Hematopoietic multipotent progenitor cell treated with erythropoietin and hydrocortisone succinate and interleukin-3 and kit ligand, for 8 days (in vitro differentiated cells): ENCODE measurements at places on chromosomes 13 and 19.

GRCh38 chr13:48592688-48593049 is 59.8 kb upstream of the RCBTB2 start:
- no peak for DNase-seq

DNA sequence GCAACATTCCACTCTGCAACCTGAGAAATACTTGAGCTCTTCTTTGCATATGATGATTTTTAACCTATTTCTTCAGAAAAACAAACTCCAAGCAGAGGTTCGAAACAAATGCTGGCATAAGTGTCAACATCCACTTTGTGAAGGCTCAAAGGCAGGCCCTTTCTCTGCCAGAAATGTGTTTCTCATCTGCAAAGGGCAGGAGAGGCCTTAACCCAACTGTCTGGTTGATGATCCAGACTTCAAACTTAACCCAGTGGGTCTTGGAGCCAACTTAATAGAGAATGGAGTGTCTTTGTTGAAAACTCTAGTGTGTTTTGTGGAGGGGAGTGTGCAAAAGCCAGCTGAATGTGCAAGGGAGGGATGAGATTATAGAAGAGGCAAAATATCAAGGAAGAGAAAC is 28.3 kb upstream of the ZNF507 start:
- no peak for DNase-seq

DNA sequence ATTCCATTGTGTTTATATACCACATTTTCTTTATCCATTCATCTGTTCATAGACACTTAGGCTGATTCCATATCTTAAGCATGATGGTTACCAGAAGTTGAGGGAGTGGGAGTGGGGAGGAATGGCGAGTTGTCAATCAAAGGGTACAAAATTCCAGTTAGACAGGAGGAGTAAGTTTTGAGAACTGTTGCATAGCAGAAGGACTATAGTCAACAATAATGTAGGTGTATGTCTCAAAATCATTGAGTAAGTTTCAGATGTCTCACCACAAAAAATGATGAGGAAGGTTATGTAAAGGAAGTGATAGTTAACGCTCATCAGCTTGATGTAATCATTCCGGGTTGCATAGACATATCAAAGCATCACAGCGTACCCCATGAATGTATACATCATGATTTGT is 4.6 kb upstream of the UBL3 start:
- DNase-seq = no peak

DNA sequence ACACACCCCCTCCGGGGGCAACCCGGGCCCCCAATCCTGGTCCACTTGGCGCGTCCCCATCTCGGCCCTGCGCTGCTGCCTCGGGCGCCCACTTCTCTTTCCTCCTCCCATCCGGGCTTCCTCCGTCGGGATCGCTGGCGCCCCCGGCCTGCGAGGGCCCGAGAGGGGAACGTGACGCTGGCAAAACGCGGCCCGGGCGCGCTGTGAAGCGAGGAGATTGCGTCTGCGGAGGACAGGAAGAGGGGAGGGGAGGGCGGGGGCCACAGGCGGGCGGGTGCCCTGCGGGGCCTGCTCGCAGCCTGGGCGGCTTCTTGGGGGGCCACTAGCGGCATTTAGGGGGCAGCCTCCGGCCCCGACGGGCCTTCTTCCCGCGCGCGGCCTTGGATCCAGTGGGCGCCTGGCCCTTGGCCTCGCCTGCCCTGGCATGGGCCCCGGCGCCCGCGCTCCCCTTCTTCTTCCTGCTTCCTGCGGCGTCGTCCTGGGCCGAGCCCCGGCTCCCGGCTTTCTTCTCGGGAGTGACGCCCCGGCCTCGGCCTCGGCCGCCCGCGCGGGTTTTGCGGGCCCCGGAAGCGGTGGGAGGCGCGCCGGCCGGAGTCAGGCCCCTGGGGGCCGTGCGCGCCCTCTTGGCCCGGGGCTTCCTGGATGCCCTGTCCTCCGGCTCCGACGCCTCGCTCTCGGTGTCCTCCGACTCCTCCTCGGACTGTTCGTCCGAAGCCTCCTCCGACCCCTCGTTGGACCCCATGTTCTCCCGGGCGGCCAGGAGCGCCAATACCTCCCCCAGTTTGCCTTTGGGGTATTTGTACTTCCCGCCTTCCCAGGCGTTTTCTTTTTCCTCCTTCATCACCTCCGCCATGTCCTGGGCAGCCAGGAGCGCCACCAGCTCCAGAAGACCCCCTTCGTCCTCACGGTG is 2.2 kb downstream of the PNMA8B start:
- no peak for DNase-seq

DNA sequence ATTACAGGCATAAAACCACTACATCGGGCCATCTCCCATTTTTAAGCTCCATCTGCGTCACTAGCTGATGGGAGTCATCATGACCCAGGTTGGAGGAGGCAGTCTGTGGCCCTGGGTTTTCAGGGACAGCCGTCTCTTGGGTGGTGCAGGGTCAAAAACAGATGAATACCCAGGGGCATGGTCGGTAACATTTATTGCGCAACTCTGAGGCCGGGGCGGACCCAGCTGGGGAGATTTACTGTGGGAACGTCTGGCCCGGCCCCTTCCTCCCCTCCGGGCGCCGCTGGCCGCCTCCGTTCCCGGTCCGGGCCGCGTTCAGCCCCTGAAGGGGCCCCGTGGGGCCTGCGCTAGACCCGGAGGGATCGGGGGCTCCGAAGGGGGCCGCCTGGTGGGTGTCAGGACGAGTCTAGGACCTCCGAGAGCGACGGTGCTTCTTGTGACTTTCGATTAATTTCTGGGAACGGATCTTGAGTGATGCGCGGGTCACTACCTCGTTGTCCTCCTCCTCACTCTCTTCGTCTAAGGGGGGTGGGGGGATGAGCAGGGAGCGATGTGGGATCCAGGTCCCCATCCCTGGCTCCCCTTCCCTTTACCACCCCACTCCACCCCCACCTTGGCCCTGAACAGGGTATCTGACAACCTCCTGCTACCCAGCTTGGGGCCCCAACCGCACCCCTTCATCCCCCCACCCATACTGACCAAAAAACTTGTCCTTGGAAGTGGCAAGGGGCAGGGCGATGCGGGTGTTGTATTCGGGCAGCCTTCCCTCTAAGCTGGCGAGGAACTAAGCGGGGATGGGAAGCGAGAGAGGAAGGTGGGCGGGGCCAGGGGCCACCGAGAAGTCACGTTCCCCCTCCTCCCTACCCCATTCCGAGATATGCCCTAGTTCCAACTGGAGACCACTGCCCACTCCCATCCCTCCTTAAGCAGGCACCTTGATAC is 1.6 kb upstream of the RGL3 start:
- no peak for DNase-seq

DNA sequence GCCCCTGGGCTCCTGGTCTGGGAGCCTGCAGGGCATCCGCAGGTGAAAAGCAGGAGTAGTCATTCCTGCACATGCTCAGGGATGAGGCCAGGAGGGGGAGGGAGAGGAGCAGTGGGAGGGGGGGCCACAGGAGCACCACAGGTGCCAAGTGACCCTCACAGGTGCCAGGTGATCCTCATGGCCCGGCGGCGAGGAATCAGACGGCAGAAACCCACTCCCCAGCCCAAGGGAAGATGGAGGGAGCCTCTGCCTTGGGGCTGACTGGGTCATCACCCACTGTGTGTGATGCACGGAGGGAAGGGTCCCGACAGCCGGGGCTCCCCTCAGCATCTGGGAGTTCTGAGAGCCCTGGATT is 27.4 kb downstream of the SH3GL1 start:
- no peak for DNase-seq

- no peak for DNase-seq
These were observed 1.4 kb downstream of the FBXO27 start for GRCh38 chr19:39030854-39031367.

- peak; percentile 38 for DNase-seq
These were observed 2.0 kb downstream of the SPART start for GRCh38 chr13:36344173-36344572.

GRCh38 chr13:25281935-25282332 is 5.4 kb downstream of the MTMR6 start:
- no peak for DNase-seq

DNA sequence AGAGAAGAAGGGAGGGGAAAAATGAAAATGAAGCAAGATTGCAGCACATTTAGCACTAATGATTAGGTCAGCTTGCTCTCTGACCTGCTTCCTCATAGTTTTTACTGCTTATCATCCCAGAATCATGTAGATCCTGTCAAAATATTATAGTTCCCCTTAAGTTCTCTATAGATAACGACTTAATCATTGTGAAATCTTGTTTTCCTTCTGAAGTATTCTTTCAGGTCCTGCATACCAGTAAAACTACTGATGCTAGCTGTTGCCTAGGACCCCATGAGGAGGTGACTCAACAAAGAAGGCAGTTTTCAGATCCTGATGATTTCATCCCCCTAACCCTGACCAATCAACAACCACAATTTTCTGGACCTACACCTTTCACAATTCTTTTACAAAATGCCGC is 1131.7 kb downstream of the SLITRK5 start:
- peak; percentile 1 for DNase-seq

- no peak for DNase-seq
These were observed 221.9 kb downstream of the TSHZ3 start for GRCh38 chr19:31127134-31127967.

DNA sequence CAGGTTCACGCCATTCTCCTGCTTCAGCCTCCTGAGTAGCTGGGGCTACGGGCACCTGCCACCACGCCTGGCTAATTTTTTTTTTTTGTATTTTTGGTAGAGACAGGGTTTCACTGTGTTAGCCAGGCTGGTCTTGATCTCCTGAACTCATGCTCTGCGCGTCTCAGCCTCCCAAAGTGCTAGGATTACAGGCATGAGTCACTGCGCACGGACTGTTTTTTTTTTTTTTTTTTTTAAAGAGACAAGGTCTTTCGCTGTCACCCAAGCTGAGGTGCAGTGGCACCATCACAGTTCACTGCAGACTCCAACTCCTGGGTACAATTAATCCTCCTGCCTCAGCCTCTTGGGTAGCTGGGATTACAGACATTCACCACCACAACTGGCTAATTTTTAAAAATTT is 8.2 kb upstream of the ADAMTS10 start:
- no peak for DNase-seq

GRCh38 chr13:44876782-44877324 is 112.4 kb downstream of the NUFIP1 start:
- DNase-seq = no peak

DNA sequence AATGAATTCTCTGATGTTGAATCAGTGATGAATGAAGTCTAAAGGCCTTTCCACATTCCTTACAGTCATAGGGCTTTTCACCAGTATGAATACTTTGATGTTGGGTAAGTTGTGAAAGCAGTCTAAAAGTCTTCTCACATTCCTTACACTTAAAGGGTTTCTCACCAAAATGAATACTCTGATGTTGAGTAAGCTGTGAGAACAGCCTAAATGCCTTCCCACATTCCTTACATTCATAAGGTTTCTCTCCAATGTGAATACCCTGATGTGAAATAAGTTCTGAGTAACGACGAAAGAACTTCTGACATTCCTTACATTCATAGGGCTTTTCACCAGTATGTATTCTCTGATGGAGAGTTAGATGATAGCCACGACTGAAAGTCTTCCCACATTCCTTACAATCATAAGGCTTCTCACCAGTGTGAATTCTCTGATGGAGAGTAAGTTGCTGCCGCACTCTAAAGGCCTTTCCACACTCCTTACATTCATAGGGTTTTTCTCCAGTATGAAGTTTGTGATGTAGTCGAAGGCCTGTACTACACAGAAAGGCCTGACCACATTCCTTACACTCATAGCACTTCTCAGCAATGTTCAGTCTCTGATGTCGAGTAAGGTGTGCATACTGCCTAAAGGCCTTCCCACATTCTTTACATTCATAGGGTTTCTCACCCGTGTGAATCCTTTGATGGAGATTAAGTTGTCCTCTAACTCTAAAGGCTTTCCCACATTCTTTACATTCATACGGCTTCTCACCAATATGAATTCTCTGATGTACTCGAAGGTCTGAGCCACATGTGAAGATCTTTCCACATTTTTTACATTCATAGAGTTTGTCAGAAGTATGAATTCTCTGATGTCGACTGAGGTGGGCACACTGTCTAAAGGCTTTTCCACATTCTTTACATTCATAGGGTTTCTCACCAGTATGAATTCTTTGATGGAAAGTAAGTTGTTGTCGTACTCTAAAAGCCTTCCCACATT is 19.9 kb downstream of the ZFP30 start:
- no peak for DNase-seq

GRCh38 chr19:3818466-3818865 is 32.3 kb upstream of the MATK start:
- no peak for DNase-seq

DNA sequence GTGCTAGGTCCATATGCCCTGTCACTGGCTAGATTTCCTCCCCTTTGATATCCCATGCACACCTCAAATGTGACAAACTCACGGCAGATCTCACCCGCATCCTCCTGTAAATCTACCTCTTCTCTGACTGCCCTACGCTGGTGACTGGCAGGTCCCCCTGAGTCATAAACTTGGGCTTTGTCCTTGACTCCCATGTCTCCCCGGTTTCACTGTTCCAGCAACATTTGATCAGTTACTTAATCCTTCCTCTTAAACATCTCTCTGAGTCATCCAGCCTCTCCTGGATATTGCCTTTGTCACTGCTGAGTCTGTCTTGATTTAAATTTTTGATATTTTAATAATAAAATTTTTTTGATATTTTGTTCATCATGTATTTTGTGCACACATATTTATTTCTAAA is 26.5 kb downstream of the FAM216B start:
- DNase-seq = no peak

DNA sequence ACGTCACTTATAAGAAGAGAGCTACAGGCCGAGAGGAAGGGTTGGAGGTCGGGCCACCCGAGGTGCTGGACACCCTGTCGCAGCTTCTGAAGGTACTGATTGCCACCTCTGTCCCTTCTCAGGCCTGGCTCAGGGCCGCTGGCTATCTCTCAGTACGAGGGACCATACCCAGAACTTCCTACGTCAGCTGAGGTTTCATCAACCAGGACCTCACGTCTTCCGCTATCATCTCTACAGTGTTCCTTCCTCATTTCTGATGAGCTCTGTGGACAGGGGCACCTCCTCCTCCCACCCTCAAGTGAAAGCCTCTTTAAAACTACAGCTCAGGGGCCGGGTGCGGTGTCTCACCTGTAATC is 58.2 kb upstream of the USE1 start:
- no peak for DNase-seq

DNA sequence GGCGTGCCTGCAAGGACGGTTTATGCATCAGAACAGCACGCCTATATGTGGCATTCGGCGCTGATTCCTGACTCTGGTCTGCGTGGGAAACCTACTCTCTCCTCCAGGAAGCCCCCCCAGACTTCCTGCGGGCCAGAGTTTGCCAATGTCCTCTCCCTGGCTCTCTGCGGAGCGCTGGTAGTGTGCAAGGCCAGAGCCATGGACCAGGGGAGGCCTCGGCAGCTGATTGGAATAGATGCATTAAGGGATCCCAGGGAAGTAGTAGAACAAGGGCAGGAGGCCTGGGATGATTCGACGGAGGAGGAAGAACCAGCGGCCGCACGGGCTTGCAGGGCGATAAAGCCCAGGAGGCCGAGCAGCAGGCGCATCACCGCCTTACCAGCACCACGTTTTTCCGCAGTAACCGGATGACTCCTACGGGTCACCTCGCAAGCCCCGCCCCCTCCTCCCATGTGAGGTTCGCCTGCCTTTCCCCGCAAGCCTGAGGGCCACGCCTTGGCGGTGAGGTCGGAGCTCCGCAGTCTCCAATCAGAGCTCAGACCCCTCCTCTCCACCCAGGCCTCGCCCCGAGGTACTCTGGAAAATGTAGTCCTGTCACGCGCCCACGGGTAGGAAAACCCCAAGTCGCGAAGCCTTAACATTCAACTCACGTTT is 5.0 kb downstream of the CLEC11A start:
- peak; percentile 93 for DNase-seq

- DNase-seq = no peak
These were observed 97.0 kb upstream of the MBNL2 start for GRCh38 chr13:97124915-97125809.
